Activated T-cell treated with anti-CD3 and anti-CD28 coated beads for 24 hours (primary cell): ENCODE measurements at places on chromosomes 7 and 10.
A peak's percentile ranks its signal among the peaks of the same experiment; 100 is the strongest.

DNA sequence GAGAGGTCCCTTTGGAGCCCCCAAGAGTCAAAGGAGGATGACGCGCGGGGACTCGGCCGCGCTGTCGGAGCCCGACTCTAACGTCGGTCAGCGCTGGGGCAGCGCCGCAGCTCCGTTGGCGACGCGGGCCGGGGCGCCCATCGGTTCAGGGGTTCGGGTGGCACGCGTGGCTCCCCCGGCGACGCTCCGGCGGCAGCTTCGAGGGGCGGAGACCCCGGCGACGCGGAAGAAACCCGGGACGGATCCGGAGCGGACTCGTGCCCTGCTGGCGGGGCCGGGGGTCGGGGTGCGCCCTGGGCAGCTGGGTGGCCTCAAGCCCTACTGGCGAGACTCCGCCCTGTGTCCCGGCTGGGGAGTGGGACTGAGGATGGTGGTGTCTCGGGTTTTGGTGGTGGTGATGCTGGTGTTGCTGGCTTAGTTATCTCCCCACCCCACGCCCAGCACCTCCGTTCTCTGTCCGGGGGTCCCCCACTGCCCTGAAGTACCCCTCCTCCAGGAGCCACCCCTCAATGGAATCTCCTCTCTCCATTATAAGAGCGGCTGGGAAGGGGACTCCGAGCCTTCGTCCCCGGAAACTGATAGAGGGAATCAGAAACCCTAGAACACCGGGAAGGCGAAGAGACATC, at the start of gene NAT16:
TSS of gene NAT16 (minus strand) at position 164 of the 626 bp plus-strand sequence. CDS start 5,486 bp downstream, outside the sequence.
- no peak for DNase-seq

- DNase-seq = no peak
Measured at GRCh38 chr10:61791216-61791615, 110.3 kb upstream of the ARID5B start.

DNA sequence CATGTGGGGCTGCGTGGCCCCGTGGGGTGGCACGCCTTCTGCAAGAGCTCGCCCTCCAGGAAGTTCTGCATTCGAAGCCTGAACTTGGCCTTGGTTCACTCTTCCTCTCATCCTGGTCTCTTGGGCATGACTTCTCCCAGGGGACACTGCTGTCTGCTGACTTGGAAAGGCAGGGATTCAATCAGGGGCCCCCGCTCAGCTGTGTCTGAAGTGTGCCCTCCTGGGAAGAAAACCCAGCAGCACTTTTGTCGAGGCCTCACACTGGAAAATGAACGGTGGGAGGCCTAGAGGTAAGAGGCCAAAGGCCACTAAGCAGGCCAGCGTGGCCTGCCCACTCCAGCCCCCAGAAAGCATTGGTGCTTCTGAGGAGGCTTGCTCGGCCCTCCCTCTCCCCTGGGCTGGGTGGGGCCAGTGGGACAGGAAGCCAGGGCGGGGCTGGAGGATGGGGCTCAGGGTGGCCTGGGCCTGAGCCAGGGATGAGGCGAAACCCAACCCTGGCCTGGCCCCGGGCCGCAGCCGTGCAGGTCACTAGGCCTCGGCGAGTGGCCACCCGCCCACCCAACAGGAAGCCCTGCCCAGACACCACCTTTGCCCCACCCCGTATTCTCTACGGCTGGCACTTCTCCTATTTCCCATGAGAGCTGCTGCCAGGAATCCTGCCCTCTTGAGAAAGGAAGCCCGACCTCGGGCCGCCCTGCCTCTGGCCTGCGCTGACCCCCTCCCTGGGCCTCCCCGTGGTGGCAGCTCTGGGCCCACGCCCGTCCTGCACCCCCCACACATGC, 81.1 kb downstream of the ZMIZ1 start:
- no peak for DNase-seq

DNA sequence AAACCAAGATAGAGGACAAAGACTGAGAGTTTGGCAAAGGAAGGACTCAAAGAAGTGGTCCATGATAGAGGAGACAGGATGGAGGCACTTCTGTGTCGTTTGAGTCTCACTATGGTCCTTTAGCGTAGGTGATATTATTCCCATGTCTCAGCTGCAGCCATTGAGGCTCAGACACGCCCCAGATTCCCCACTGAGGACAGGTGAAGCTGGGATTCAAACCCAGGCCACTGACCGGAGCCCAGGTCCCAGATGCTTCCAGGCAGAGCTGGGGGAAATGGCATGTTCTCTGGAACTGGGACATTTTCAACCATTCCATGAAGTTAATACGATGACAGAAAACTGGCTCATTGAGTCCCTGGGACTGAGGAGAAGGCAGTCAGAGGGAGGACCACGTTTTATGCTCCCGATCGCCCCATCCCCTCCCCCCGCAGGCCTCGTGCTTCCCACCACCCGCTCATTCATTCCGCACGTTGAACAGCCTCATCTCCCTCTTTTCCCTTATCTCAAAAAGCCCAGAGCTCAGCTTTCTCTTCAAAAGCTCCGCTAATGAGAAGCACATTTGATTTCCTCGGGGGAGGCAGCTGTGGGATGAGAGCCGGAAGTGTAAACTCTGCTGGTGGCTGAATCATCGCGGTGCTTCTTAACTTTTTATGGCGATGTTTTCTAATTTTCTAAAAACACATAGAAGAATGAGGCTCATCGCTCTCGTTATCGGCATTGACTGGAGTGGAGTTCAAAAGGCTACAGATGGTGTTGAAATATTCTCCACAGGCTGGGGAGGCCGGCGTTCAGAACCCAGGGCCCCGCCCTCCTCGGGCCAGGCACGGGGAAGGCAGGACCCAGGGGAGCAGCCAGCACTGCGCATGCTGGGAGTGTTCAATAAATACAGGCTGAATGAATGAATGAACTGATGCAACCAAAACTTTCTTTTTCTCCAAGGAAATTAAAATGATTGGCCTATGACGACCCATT, 64.0 kb downstream of the OAT start:
- peak; percentile 25 for DNase-seq

DNA sequence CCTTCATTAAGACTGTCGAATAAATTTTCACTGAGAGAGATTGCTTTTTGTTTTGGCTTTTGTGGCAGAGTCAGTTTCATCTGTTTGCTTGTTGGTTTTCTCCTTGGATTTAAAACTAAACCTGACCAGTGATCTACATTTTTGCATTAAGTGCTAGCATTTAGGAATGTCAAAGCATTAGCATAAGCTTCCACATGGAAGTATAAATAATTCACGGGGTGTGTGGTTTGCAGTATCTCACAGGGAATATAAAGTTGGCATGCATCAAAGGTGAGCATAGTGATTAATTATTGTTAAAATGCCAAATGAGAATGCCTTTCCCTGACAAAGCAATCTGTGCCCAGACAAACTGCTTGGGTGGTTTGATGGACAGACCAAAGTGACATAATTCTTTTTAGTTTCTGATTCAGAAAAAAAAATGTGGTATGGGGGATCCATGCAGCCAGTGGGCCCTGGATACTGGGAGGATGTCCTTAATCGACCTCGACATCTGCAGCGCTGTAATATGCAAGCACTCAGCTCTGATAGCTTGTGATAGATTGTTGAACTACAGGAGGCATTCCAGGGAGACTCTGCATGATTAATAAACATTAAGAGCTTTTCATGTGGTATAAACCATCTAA, 339.3 kb upstream of the POM121L12 start:
- DNase-seq = no peak

DNA sequence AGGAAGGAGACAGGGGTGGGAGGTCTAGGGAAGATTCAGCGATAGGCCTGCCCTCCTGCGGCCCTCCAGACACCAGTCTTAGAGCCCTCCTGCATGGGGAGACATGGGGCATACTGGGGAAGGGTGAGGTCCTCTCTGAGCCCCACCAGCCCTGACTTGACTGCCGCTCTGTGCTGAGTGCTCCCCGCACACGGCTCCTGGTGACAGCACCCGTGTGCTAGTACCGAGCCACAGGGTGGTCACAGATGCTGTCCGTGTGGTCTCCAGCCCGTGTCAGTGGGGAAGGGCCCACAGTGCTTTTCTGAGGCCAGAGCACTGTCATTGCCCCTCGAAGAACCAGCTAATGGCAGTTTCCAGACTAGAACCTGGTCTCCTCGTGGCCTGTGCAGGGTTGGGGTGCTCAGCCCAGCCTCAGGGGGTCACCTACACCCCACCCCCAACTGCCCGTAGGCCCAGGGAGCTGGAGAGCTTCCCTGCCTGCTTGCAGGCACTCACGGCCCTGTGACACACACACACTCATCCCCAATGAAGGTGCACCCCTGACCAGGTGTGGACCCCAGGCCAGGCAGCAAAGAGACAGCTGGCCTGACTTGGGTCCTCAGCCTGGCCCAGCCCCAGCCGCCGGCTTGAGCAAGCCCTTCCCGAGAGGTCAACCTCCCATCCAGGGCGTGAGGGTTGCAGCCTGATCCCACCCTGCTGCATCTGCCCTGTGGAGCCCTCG, 86.0 kb upstream of the RET start:
- DNase-seq = no peak

DNA sequence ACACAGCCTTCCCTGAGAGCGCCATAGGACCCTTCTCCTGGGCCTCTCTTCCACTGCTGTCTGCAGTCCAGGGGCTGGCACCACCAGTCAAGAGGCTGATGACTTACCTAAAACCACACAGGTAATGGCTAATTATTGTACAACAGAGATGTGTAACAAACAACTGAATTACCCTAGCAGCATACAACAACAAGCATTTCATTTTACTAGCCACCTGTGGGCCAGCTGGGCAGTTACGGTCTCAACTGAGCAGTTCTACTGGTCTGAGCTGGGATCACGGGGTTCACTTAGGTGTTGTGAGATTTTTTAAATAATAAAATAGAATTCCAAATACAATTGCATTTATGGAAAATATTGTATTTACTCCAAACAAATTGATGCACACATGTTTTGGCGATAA, 431.9 kb downstream of the TNS3 start:
- no peak for DNase-seq

DNA sequence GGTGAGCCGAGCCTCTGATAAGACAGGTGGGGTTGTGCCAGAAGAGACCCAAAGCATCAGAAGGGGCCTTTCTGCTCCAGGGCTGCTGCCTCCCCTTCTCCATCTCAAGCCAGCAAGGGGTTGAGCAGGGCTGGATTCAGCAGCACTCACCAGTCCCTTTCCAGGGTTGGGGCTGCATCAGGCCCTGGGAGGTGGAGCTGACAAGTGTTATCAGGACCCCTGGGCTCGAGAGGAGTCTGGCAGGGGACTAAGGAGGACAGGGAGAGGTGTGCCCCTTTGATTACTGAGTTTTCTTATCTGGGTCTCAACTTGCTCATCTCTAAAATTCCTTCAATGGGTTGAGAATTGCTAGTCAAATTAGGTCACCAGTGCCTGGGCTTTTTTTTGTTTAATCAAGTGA, 17.8 kb downstream of the ARHGAP22 start:
- DNase-seq = no peak

DNA sequence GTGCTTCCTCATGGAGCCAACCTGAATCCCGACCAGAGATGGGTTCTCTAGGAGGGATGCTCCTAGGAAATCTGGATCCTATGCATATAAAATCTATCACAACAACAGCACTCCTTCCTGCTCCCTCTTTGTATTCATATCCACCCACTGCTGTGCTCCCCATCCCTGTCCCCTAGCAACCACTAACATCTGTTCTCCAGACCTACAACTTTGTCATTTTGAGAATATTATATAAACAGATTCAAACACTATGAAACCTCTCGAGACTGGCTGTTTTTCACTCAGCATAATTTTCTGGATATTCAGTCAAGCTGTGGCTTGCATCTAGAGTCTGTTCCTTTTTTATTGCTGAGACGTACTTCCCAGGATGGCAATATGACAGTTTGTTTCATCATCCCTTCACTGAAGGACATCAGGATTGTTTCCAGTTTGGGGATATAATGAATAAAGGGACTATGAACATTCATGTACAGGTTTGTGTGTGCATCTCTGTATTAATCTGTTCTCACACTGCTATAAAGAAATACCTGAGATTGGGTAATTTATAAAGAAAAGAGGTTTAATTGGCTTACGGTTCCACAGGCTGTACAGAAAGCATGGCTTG, 36.0 kb upstream of the PRR15 start:
- DNase-seq = no peak

- no peak for DNase-seq
Measured at GRCh38 chr10:62085404-62085803, 183.2 kb downstream of the RTKN2 start.

- no peak for DNase-seq
Measured at GRCh38 chr10:123309731-123310130, 155.5 kb downstream of the BUB3 start.

GRCh38 chr7:108335269-108335918, 120.8 kb downstream of the NRCAM start:
- no peak for DNase-seq

DNA sequence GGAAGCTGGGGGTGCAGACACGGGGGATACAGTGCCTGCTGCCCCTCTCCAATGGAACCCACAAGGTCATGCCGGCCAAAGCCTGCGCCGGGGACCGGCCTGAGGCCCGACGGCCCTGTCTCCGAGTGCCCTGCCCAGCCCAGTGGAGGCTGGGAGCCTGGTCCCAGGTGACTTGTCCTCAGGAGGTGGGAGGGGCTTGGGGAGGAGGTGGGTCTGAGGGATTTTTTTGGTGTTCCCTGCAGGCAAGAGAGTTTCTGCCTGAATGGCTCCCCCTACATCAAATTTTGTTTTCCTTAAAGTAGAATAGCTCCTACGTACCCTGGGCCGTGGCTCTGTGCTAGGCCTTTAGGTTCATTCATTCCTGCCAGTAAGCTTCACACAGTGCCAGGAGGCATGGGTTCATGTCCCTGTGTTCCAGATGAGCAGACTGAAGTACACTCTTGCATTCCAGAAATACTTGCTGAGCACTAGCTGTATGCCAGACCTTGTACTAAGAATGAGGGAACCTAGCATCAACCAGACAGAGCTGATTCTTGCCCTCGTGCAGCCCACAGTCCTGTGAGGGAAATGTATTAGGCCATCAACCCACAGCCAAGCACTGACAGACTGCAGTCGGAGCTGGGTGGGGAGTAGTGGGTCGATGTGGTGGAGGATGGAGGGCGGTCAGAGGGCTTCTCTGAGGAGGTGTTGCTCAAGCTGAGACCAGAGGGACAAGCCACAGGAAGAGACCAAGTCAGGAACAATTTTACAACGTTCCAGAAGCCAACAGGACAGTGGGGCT, 31.1 kb downstream of the TBATA start:
- no peak for DNase-seq

GRCh38 chr10:72001033-72001395, 36.8 kb downstream of the CHST3 start:
- no peak for DNase-seq

DNA sequence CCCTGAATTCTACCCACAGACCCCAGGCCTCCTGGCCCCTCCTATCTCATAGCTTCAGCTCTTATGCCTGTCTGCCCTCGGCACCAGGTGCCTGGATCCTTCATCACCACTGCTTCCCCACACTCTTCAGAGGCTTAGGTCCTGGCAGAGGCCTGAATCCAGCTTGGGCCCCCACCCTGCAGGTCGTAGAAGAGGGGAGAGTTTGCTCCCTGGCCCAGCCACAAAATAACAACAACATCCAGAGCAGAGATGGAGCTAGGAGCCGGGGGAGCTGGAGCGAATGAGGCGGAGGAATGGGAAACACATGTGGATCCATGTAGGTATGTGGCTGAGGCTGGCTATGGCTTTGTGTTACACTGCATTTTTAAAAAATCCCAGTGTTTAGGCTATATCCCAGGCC, 7.8 kb upstream of the OPN4 start:
- no peak for DNase-seq

DNA sequence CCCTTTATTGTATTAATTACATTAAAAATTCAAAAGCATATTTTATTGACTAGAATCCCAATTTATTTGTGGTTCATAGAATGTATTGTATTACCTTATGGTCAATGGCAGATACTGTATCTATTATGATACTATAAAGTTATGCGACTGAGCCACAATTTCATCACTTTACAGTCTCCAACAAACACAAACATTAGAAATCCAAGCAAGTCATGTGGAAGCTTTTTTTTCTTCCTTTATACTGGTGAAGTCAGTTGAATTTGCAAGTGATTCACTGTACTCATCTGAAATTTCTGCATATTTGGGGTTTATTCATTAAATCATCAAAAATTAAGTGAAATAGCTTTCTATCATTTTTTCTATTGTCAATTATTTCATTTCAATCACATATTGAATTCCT, 54.3 kb downstream of the BMPER start:
- no peak for DNase-seq
